ENCODE measurements at places on chromosomes 3 and 15.
A peak's percentile ranks its signal among the peaks of the same experiment; 100 is the strongest.

GRCh38 chr15:95549168-95549738 is 781.2 kb upstream of the NR2F2 start:
- no peak for DNase-seq

GRCh38 chr3:180265551-180265950 is 228.8 kb upstream of the PEX5L start:
- no peak for DNase-seq

DNA sequence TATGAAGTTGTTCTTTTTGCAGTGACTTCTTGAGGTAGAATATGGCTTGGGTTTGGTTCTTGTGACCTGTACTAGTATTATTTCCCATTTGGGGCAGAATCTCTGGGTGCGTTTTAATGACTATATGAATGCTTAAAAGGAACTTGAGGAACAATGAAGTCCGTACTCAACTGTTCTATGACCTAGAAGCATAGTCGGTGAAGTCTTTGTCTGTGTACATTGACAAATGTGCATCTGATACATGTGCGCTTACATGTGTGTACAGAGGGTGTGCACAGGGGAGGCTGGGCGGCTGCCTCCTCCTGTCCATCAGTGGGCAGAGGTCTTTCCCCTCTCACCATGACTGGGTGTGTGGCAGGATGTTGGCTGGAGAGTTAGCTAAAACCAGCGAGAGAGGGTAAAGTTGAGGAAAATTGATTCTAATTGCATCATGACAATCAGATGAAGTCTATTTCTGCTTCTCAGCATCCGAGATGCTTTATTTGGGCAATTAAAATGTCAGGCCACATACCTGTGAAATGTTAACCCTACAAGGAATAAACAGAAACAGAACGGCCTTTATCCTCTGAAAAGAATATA is 1.0 kb upstream of the NR2F2 start:
- no peak for DNase-seq

DNA sequence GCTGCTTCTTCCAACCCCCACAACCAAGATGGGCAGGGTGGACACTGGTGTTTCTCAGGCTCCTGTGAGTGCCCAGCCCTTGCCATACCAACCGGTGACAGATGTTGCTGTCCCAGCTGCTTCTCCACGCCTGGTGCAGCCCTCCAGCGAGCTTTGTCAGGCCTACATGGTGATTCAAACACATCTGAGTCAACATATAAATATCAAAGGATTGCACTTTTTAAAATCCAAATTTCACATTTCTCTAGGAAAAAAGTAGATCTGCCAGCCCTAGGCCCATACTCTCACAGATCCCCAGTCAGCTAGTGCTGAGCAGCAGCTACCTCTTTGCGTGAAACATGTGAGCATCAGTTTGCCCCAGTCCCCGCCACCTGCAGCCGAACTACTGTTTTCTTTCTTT is 52.7 kb downstream of the RPN1 start:
- DNase-seq: no peak

- DNase-seq: no peak
Observed at GRCh38 chr15:70208332-70208731, 110.6 kb upstream of the TLE3 start.

DNA sequence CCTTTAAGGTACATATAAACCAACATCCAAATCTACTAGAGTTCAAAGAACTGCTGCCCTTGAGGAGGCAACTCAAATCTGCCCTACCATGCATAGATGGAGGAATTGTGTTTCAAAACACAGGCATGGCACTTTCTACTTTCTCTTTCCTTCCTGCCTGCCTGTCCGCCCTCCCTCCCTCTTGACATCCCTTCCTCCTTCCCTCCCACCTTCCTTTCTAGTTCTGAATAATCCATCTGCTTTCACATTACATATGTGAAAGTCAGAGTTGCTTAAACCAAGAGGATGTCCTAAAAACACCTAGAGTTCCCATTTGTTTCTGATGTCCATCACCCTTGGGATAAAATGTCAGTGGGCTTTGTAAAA is 537.6 kb downstream of the FOXP1 start:
- no peak for DNase-seq

GRCh38 chr3:144677103-144677502 is 705.5 kb downstream of the DIPK2A start:
- DNase-seq: no peak

DNA sequence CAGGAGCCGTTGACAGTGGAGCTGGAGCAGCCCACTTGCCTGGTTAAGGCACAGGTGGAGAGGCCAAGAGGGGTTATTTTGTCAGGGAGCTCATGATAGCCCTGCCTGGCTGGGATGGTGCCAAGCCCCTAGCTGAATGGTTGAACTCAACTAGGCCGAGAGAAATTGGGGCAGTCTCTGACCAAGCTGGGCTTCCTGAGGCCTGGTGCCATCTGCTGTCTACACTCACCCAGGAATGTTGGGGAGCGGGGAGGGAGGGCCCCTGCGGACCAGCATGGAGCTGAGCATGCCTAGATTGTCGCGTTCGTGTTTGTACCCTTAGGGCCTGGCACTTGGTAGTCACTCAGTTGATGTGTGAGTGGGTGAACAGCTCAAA is 1.2 kb downstream of the BRPF1 start:
- DNase-seq: no peak

DNA sequence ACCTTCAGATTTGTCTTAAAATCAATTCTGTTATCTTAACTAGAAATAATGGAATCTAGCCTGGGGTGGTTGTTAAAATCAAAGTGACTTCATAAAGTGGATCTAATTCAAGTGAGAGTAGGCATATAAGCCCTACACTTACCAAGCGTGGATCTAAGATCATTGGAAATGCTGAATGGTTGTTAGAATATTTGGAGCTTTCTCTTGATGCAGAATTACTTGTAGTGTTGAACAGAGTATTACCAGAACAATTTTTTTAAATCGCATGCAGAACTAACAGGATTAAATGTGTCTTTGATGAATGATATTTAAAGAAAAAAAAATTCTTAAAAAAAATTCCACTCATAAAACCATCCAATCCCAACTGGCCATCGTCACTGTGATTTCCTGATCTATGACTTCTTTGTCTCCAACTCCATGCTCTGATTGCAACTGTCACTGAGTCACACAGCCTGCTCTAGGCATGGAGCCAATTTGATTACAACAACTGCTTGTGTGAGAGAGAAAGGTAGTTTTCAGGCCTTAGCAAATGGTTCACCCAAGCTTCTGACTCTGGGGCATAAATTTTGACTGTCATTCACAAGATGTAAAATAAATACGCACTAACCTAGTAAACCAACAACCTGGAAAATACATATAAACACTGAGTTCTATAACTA is 25.9 kb upstream of the SPRED1 start:
- DNase-seq: no peak

DNA sequence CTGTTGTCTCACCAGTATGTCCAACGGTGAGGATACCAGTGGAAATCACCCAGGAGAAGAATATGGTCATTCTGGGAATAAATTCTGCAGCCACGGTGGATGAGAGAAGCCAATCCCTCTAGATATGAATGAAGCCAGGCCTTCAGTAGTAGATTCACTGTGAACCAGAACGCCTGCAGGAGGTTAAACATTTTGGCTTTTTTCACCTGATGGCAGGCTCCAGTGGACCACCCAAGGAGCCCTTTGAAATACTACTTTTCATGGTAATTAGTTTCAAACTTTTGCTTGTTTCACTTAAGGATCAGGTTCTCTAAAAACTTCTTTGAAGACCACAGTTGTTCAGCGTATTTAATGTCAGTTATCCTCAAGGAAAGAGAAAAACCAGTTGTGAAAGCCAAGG is 353.4 kb downstream of the RORA start:
- no peak for DNase-seq

- no peak for DNase-seq
Observed at GRCh38 chr15:74902295-74903075, 4.2 kb downstream of the FAM219B start.

DNA sequence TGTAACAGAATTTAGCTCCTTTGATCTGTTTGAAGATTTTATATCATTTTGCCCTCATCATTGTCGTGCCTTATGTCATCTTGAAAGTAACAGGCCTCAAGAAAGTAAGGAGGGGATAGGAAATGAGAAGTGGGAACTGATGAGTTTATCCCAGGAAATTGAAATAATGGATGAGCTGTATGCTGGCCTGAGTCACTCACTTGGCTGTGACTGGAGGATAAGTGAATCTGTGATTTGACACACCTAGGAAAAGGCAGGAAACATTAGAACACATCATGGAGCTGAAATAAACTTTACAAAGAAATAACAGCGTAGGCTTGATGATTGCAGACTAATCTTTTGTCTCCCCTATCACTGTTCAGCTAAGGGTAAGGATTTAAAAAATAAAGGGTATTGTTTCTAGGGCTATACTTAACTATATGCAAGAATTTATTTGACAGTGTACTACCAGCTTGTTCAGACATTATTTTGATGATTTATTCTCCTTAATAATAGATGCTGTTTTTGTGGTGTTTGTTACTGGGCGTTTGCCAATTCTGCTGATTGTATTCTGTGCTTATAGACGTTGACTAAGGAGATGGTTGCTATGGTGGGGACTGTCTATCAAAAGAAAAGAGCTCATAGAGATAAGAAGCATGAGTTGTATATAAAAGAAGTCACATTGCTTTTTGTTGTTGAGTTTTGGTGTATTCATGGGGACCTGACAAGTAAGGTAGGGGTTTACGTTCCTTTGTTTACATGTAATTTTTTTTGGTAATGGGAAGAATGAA is 105.6 kb upstream of the ROPN1 start:
- DNase-seq: no peak

GRCh38 chr3:131973731-131974130 is 61.1 kb downstream of the CPNE4 start:
- no peak for DNase-seq

- DNase-seq: no peak
Observed at GRCh38 chr3:23271876-23272741, 69.0 kb downstream of the UBE2E2 start.

GRCh38 chr3:65729555-65729954 is 309.2 kb downstream of the MAGI1 start:
- DNase-seq: peak; percentile 15

DNA sequence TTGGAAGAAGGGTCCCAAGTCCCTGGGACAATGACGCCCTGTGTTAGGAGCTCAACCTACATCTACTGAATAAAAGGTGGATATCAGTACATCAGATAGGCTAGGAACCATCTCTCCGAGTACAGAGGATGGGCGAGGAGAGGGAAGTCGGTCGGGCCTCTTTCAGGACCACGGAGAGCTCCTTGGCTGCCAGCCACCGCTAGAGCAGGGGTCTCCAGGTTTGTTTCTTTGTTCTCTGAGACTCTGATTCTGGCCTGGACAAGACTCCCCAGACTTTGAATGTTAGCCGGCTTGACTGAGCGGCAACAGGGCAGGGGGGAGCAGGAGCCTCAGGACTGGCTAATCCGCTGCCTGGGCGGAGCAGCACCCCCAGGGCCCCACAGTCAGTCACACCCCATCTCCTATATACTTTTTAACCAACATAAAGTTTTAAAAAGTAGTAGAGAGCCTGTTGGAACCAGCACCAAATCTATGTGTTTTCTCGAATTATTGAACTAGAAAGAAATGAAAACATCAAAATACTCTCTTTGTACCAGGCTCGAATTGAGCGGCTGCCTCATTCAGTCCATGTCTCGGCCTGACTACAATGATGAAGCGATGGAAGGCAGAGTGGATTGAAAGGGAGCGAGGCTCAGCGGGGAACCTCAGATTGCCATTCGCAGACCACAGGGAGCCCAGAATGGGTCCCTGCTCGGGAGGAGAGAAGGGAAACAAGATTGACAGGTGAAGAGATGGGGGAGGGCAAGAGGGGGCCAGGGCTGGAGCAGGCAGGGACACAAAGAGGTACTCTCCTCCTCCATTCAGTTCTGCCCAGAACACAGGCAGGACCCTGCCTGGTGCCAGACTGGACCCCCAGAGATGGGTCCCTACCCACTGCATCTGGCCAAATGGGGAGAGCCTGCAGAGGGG is 131.6 kb downstream of the TPRA1 start:
- no peak for DNase-seq

GRCh38 chr15:91061997-91062396 is 38.1 kb upstream of the SV2B start:
- no peak for DNase-seq

DNA sequence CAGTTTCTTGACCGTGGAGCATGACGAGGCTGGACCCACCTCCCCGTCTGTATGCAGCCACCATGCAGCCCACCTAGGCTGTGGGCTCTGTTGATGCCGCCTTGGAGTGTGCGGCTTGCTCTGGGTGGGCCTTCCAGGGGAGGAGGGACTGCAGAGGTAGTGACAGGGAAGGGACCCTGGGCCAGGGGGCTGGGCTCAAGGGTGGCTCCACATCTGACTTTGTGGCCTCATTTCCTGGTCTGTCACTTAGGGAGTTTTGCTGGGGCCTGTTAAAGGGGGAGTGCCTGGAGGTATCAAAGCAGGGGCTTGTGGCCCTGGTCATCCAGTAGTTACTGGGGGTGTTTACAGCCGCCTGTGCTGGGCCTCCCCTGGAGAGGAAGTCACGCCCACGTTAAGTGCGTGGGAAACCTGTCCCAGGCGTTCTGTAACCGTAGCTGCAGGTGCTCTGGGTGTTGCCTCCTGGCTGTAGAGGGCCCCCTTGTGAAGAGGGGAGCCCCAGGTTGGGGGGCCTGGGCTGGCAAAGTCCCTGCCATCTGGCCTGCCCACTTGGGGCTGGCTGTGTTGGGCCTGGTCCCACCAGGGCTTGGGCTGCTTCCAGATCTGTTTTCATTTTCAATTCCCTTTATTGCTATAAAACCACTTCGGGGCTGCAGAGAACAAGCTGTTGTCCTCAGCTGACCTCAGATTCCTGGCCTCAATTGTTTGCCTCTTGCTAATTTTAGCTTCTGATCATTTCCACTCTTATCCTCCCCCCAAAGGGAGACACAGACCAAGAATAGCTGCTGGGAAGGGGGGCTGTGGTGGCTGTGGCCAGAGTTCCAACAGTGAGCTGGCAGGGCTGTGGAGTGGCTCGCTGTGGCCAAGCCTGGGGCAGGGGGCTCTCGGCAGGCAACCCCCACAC is 26.5 kb downstream of the KLF13 start:
- DNase-seq: peak; percentile 74

GRCh38 chr3:157130467-157131251 is 29.3 kb downstream of the CCNL1 start:
- no peak for DNase-seq

DNA sequence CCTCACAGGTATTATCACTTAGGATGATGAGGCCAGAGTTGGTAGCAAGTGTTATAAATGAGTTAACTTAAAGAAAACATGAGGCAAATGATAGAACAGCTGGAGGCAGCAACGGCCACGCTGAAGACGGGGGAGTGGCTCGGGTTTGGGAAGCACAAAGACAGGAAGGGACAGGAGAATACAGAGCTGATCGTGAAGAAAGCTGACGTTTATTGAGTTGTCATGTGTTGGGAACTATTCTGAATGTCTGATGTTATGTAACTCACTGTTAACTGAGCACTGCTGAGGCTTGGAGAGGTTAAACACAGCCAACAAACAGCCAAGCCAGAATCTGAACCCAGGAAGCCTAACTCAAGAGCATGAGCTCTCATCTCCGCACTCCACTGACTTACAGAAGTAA is 42.3 kb downstream of the FGD5 start:
- no peak for DNase-seq

Data from DMS 273 treated with DMSO at 0.1 percent for 48 hours (cell line).